ENCODE measurements at places on chromosomes 6 and 20.

GRCh38 chr6:55892749-55893357, 17.5 kb upstream of the BMP5 start:
- no peak for DNase-seq

DNA sequence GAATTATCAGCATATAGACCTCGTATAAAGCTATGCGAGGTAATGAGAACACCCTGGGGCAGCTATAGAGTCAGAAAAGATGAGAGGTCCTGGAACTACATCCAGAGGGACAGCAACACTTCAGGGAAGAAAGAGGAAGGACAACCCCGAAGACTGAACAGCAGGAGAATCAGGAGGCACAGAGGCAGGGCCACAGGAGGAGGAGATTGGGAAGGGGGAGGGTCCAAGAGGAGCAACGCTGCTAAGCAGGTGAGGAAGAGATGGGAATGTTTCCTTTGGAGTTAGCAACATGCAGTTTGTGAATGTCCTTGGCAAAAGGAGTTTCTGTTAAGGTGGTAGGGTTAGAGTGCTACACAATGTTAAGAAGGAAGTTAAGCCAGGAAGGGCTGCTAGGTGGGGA, 79.5 kb upstream of the OLIG3 start:
- no peak for DNase-seq

DNA sequence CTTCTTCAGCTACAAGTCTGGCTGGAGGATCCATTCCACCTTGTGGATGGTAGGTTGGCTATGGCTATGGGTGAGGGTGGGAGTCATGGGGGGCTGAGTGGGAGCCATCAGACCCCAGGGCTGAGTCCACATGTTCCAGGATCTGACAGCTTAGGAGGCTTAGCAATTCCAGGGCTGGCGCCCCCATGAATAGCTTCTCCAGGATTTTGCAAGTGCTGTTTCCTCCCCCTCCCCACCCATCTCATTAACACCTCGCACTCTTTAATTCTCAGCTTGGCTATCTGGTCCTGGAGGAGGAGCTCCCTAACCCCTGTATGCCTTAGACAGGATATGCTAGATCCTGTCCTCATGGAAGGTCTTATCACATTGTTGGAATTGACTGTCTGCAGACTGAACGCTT, 39.0 kb upstream of the ANGPT4 start:
- DNase-seq = no peak

DNA sequence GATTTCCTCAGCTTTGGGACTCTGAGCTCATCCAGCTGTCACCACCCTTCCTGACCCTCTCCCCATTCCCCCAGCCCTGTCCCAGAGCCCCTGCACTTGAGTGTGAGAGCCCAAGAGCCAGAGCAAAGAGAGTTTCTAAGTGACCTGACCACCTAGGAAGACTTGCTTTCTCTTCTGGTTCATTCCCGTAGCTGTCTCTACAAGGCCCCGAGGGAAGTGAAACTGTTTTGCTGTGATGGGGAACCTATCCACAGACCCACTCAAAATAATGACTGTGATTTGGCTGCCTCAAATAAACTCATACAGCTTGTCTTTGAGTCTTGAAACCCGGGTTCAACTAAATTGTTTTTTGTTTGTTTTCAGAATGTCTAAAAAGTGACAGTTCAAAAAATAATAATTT, 74.6 kb upstream of the XRN2 start:
- DNase-seq = no peak

DNA sequence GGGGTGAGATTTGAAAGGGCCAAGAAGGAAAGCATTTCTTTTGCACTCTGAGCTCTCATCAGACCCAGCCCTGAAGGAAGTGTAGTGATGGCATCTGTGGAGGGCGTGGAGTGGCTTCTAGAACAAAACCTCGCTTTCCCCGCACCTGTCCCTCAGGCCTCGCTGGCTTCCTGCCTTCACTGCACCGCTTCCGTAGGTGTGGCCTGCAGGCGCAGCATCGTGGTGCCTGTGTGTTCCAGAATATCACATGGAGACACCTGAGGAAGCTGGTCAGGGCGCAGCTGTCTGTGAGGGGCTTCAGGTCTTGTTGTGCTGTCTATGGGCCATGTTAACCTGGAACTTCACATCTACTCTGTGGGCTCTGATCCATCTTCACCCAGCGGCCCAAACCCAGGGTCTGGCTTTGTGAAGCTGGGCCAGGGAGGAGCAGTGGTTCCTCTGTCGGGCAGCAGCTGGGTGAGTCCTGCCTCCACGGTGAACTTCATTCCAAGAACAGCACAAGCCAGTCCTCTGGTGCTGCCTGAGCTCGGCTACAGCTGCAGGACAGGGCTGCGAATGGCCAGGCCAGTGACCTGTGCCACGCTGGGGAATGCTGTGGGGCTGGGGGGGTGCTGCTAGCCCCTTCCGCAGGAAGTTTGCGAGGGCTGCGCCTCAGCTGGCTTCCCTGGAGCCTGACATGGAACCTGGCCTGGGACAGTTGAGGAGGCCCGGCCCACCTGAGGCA, 40.9 kb downstream of the DSTN start:
- DNase-seq = no peak

GRCh38 chr20:5173751-5174150, 46.9 kb downstream of the CDS2 start:
- DNase-seq = no peak

GRCh38 chr20:62762801-62763368, 33.4 kb upstream of the MRGBP start:
- DNase-seq = no peak

DNA sequence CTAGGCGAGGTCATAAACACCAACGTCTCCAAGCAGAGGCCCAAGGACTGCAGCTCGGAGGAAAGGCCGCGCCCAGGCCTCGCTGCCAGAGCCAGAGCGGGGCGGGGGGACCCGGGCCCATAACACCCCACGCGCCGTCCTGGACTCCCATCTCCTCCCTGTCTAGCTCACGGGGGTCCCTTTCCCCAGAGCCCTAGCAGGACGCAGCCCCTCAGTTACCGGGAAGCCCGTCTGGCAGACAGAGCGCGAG, 44.9 kb downstream of the MDFI start:
- no peak for DNase-seq

All from type B pancreatic cell (in vitro differentiated cells).